NCI-H2029 treated with DMSO at 0.1 percent for 48 hours (cell line): ENCODE measurements at places on chromosomes 4 and X.

DNA sequence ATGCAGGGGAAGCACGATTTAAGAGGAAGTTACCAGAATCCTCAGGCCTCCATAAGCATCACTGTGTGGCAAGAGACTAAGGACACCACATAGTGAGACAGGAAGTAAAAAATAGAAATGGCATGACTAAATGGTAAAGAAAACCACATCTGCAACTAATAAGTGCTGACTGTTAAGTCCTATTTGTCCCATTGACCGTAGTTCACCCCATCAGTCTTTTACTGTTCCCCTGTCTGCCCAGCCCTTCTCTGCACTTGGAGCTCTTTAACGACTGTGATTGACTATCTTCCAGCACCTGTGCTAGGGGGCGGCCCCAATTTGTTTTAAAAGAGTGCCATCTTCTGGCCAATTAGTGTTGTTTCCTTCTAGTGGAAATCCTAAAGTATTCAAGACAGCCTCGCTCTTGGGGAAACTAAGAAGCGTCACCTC, 94.2 kb downstream of the MAOA start:
- peak; percentile 65 for DNase-seq

DNA sequence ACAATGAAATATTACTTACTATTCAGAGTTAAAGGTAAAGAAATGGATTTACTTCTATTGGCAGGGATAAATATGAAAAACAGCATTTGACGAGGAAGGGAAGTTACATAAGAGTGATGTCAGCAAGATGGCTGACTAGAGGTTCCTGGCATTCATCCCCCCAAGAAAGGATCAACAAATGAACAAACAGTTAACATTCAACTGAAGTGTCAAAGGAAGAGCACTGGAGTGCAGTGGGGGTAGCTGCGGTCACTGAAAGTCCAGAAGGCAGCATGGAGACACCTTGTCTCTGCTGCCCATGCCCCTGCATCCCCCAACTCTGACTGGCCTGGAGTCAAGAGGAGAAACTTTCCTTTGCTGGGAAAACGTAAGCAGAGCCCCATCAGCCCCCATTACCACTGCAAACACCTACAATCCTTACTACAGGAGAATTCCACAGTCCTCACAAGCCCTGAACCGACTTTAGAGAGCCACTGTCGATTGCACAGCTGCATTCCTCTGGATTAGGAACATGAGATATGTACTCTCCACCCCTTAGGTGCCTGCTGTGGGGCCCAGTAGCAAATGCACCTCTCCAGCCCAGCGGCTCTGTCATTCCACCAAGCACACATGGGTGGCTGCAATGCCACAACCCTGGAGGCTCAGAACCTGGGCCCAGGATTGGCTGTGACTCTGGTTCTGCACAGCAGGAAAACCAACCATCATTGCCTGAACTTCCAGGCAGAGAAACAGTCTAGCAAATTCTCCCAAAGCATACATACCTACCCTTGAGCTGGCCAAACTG, 79.5 kb downstream of the CBR4 start:
- DNase-seq, result no peak

DNA sequence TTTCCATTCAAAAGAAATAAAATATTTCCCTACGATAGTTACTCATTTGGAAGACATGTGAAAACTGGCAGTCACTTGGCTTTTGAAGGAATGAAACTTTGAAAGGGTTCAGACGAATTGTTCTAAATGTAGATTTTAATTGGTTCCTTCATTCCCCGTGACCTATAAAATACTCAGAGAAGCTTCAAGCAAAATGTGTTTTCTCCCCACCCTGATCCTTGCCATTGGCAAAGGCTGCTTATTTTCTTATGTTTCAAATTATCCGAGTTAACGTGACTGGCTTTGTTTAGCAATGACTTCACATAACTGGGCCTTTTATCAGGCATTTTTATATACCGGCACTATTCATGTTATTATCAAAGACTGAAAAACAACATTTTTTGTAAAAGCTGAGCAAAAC, 204.1 kb upstream of the NEIL3 start:
- no peak for DNase-seq

DNA sequence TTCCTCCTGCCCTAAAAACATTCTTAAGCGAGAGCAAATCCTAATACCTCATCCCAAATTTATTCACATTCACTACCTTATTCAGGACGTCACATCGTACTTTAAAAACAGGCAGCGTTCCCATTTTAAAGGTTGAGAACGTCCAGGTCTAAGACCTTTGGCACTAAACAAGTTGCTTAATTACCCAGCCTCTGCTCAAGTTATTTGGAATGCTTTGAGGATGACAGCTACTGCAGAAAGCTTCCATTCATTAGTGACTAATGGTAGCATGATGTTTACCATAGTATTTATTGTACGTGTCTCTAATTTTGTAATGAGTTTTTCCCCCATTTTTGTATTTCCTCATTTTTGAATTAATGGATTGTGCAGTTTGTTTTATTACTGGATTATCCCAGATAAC, 1.5 kb downstream of the USP38 start:
- no peak for DNase-seq

- DNase-seq, result no peak
Observed at GRCh38 chrX:8310409-8310808, 139.3 kb upstream of the VCX2 start.

- no peak for DNase-seq
Observed at GRCh38 chrX:26889574-26889973, 573.6 kb downstream of the PPP4R3C start.

DNA sequence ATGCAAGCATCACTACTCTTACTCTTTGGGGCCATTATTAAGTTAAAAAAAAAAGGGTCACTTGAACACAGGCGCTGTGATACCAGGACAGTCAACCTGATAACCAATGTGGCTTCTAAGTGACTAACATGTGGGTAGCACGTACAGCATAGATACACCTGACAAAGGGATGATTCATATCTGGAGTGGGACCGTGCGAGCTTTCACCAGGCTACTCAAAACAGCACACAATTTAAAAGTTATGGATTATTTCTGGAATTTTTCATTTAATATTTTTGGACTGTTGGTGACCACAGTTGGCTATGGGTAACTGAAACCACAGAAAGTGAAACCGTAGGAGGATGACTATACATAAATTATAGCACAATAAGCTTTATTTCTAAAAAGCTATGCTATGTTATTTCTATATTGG, 113.8 kb upstream of the STIM2 start:
- no peak for DNase-seq

DNA sequence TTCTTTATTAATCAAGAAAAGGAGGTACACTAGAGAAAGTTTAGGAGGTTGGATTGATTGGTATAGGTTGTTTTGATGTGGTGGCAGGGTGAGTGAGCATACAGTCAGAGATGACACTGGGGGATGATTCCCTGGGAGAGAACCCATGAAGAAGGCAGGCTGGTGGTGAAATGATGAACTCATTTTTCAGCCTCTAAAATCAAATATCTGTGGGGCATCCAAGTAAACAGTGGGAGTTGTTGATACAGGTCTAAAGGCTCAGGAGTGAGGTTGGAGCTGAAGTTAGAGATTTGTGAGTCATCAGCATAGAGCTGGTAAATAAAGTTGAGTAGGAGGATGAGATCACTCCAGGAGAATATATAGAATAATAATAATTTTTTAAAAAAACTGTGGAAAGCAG, 10.0 kb upstream of the AP1S2 start:
- DNase-seq, result no peak

GRCh38 chrX:111376897-111377578, 35.0 kb downstream of the DCX start:
- no peak for DNase-seq

GRCh38 chr4:164508771-164509170, 245.2 kb upstream of the SMIM31 start:
- no peak for DNase-seq

DNA sequence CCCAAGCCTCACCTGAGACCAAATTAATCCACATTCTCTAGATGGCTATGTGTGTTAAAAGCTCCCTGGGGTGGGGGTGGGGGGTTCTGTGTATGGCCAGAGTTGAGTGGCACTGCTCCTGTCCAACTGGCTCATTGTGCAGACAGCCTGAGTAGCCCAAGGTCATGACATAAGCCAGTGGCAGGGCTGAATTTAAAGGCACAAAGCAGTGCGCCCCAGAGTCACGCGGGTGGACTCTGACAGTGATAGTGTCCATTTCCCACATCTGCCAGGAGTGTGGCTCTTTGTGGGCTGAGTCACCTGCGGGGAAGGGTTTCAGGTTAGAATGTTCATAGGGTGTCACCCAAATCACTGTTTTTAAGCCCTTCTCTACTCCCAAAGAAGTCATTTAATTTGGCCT, 45.4 kb downstream of the SCD5 start:
- no peak for DNase-seq
